Amniotic epithelial cell (primary cell): ENCODE measurements at places on chromosomes 12 and 14.

DNA sequence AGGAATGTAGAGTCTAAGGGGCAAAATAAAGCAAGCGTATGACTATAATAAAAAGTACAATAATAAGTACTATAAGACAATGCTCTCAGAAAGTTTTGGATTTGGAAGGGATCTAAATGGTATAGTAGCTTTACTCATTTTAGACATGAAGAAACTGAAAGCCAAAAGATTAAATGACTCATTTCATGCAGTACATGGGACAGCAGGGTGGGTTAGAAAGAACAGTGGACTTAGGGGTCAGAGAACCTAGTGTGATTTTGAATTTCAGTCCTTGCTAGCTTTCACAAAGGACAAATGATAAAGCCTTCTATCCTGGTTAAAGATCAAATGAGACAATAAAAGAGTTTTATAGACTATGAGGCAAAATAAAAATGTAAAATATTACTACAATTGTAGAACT lies 6.8 kb upstream of the LEMD3 start:
- DNase-seq: no peak

- DNase-seq: no peak
These were observed 11.2 kb downstream of the DHRS7 start for GRCh38 chr14:60153991-60154390.

- DNase-seq: no peak
These were observed 7.5 kb downstream of the ATF1 start for GRCh38 chr12:50771409-50771808.

GRCh38 chr12:109873653-109874052 lies 6.7 kb downstream of the GLTP start:
- DNase-seq: peak; percentile 77

DNA sequence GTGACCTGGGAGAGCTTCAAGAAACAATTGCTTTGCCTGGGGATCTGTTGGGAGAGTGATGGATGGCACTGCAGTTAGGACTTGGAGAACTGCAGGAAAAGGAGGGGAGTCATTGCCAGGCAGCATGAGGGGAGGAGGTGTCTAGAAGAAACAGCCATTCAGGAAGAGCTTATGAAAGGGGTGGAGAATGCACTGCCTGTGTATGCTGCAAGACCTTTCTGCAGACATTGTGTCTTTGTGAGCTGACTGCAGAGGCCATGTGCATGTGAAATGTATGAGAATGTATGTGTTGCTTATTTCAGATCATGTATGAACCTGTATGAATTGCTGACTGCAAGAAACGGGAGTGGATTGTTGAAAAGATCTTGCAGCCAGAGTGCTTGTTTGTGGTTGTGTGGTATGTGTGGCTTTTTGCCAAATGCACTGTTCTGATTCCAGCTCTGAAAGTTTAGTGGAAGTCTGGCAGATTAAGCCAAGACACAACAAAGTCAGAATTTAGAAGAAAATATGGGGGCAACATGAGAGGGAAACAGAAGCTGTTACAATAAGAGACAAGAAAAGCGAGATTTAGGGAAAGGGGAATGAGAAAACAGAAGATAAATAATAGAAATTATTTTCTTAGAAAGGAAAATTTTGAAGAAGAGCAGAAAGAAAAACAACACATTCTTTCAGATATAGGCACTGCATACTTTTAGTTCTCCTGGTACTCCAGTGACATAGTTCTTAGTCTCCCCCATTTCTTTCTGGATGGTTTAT lies 9.8 kb upstream of the RIMKLB start:
- DNase-seq: peak; percentile 99

GRCh38 chr12:45590646-45591045 lies 138.9 kb upstream of the ARID2 start:
- no peak for DNase-seq

GRCh38 chr12:26546535-26547314 lies 286.3 kb downstream of the ITPR2 start:
- DNase-seq: no peak

DNA sequence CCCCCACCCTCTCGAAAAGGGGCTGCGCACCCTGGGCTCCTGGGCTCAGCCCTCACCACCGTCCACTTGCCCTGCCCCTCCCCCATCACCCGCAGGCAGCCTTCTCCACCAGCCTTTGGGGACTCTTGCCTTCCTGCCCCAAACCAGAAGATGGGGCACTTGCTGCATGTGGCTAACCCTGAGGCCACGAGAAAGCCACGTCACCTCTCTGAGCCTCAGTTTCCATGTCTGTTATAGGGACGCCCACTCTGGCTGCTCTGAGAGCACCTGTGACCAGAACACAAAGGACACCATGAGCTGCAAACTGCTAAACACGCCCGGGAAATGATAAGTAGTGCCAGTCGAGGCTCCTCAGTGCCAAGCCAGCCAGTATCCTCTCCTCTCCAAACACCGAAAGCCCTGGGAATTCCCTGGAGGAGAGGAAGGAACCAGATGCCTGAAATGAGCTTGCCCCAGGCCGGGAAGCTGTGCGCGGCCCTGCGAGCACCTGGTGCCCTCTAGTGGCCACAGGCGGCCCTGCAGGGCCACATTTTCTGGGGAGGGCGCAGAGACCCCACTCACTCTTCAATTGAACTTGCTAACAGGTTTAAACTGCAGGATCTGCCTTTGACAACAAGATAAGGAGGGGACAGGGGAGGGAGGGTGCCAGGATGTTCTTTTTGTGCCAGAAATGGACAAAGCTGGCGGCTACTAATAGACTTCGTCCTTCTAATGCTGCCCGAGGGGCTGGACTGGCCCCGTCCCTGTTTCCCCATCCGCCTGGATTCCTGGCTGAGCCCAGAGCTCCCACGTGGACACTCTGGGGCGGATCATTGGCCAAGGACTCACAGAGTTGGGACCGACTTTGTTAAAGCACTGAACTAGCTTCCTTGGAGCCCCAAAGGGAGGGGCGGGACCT lies 10.2 kb upstream of the SERPINA9 start:
- DNase-seq: peak; percentile 4

- DNase-seq: no peak
These were observed 7.5 kb downstream of the SLC8A3 start for GRCh38 chr14:70181276-70181675.

GRCh38 chr12:108768591-108769500 lies 37.5 kb upstream of the CORO1C start:
- no peak for DNase-seq

GRCh38 chr12:6638305-6638704 lies 2.5 kb upstream of the LPAR5 start:
- DNase-seq: no peak

DNA sequence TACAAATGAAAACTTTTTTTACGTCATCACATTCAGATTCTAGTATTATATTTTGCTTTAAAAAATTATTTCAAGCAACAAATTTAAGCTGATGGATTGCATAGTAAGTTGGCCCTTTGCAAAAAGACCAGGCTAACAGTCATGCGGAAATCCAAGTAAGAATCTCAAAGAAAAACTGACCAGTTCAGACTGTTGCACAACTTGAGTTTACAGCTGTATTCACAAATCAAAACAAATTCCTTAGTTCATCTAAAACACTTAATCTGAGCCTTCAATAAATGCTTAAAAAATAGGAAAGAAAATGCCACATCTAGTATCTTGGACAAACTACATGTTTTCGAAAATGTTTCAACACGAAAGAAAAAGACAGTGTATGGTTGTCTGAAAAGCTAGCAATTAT lies 847 bp downstream of the CCDC59 start:
- DNase-seq: peak; percentile 10

DNA sequence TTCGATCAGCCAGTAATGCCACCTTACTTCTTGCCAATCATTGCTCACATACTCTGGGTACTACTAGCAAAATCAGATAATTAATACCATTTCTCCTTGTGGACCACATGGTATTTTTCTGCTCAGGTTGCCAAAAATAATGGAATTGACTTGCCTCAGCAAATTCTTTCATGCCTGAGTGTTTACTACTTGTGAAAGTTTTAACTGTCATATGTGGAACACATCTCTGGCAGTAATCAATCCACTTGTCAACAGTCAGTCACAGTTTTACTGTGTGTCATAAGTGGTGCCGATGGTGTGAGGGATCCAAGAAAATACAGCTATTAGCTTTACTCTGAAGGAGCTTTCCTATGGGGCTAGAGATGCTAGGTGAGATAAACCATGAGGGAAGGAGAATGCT lies 55.3 kb upstream of the ATF1 start:
- no peak for DNase-seq

GRCh38 chr12:52243856-52244614 lies 11.0 kb downstream of the KRT7 start:
- DNase-seq: peak; percentile 87

GRCh38 chr12:57623811-57624390 lies 9.1 kb downstream of the B4GALNT1 start:
- no peak for DNase-seq

GRCh38 chr12:124713436-124714082 lies 146.1 kb upstream of the NCOR2 start:
- DNase-seq: peak; percentile 81

DNA sequence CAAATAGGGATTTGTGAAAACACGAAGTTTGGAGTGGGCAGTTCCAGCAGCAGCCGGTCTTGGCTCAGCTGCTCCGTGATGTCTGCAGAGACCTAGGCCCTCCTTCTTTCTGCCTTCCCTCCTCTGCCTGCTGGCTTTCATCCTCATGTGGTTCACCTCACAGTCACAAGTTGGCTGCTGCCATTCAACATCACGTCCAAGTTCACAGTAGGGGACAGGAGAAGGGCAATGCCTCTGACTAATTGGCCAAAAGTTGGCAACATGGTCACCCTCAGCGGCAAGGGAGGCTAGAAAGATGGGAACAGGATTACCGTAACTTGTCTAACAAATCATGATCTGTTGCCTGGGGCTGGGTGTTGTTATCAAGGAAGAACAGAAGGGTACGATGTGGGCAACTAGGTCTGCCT lies 7.8 kb upstream of the CACNA2D4 start:
- DNase-seq: no peak

DNA sequence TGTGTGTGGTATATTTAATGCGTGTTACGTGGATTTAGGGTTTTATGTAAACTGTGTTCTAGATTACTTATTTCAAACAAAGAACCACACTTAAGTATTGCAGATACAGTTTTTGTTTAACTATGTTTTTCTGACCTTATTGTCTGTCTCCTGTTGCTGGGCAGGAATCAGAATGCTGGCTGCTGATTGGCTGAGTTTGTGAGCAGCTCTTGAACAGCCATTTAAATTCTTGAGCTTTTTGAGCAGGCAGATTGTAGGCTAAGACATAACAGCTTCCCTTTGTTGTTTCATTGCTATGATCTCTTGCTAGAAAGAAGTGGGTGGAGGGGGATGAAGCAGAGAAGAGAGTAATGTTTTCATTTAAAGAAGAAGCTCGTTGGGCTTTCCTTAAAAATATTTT lies 52.2 kb downstream of the ATF7IP start:
- DNase-seq: peak; percentile 94

DNA sequence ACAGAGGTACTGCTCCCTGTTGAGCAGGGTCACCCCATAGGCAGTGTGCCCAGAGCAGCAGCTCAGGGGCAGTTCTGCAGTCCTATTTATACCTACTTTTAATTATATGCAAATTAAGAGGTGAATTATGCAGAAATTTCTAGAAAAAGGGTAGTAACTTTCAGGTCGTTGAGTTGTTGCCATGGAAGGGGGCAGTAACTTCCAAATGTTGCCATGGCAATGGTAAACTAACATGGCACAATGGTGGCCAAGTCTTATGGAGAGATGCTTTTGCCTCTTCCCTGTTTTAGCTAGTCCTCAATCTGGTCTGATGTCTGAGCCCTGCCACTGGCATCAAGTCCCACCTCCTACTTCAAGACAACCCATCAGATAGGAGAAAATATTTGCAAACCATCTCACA lies 30.4 kb upstream of the P2RX7 start:
- DNase-seq: no peak

- no peak for DNase-seq
These were observed 213.7 kb upstream of the BMP4 start for GRCh38 chr14:54170301-54170700.

GRCh38 chr14:98252820-98253219 lies 1019.2 kb downstream of the BCL11B start:
- no peak for DNase-seq

- no peak for DNase-seq
These were observed 164.6 kb downstream of the SLC15A5 start for GRCh38 chr12:16112612-16113560.

GRCh38 chr12:101695706-101696105 lies 1.7 kb upstream of the CHPT1 start:
- DNase-seq: peak; percentile 81

DNA sequence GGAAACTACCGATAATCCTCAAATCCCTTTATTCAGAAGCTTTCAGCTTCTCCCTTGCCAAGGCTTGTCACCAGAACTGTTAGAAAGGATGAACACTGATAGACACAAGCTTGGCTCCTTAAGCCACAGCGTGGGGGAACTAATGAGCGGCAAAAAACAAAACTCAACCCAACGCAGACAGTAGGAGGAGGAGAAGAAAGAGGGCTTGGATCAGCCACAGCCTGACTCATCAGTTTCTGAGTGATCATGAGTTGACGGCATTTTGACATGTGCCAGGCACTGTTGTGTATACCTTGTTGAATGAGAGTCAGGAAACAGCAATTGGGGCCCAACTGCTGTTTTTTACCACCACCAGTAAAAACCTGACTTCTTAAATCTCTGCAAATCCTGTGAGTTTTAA lies 23.7 kb downstream of the PLXNC1 start:
- peak; percentile 88 for DNase-seq

GRCh38 chr14:24425704-24426103 lies 3.8 kb downstream of the CBLN3 start:
- peak; percentile 94 for DNase-seq

DNA sequence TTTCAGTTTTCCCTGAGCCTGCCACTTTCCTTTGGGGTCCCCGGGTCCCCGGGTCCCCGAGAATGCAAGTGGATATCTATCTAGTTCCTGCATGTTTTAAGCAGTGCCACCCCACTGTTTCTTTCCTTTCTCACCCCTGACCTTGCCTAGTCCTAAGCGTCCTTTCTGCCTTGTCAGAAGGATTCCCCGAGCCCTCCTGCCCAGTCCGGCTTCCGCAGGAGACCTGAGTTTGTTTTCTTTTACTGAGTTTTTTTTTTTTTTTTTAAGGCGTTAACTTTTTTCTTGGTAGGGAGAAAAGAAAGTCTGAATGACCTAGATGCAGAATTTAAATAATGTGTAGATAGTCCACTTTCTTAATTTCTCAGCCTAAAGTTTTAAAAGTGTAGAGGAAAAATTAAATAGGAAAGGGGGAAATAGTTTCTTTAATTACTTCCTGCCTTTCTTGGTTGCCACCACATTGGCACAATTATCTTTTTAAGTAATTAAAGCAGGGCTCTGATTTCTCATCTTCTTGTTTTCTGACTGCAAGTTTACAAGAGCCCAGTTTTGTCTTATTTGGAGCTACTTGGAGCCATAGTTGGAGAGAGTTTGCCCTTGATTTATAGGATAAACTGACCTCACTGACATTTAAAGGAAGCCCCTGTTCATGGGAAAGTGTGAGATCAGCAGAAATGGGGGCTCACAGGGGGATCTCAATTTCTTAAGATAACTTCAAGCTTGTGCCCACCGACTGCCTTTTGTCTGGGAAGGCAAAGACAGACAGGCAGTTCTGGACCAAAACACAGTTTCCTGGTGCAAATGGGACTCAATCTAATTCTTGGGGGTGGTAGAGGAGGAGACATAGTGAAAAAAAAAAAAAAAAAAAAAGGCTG lies 2.9 kb downstream of the PAX9 start:
- no peak for DNase-seq
